ENCODE measurements at places on chromosomes 4 and X. TPM values are rescaled to one million over a fixed set of nuclear protein-coding genes. Genes with fewer than 3 reads are reported as not detected.

P2RY8 gene
- not detected for total RNA-seq

RNF212 gene
- total RNA-seq: 2.0 TPM

SSX4B gene
- total RNA-seq: not detected

ARX gene
- total RNA-seq: not detected

PRDM8 gene
- total RNA-seq: 10.1 TPM

DDX53 gene
- not detected for total RNA-seq

MOB1B gene
- total RNA-seq: 15.6 TPM

TMEM154 gene
- total RNA-seq: 15.4 TPM

YY2 gene
- 2.6 TPM for total RNA-seq

MAB21L2 gene
- total RNA-seq: 0.12 TPM

AFP gene
- total RNA-seq: 1.7 TPM

Data from uterine smooth muscle cell (primary cell).